Stimulated activated CD8-positive, alpha-beta memory T cell treated with anti-CD3 and anti-CD28 coated beads, Interleukin-7, amount 100 ng/mL, for 1 hour (primary cell): ENCODE measurements at places on chromosomes 11 and 22.

- no peak for DNase-seq
These were observed 9.9 kb upstream of the MICALL1 start for GRCh38 chr22:37896181-37896592.

DNA sequence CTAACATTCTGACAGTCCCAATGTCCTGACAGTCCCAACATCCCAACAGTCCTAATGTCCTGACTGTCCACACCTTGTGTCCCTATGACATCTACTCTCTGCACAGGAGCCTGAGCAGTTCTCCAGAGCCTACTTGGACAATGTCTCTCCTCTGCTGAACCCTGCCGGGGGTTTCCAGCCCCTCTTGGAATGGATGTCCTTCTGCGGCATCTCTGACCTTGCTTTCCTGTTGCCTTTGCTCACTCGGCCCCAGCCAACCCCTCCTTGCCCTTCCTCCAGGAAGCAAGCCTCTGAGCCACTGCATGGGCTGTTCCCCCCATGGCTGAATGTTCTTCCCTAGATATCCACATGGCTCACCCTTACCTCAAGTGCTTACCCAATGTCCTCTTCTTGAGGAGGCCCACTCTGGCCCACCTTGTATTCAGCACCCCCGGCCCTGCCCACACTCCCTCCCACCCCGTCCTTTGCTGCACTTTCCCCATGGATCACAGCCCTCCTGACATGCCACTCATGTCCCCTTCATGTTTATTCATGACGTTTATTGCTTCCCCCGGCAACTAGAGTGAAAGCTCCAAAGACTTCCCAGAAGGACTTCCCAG lies 59.5 kb downstream of the DHCR7 start:
- no peak for DNase-seq

DNA sequence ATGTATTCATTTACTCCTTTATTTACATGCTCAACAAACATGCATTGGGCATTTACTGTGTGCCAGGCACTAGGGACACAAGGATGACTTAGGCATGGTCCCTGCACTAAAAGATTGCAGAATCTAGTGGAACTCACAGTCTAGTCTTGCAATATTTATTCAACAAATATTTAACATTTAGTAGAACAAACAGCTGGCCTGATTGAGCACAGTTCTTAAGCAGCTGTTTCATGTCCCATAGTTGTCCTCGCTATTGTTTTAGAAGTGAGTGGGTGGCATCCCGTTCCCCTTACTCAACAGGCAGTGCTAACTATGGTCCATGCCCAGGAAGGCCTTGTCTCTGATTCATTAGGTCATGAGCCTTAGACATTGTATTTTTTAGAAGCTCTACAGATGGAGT lies 459.9 kb upstream of the CADM1 start:
- no peak for DNase-seq

GRCh38 chr11:120662071-120662676 lies 150.6 kb downstream of the GRIK4 start:
- DNase-seq, result no peak

DNA sequence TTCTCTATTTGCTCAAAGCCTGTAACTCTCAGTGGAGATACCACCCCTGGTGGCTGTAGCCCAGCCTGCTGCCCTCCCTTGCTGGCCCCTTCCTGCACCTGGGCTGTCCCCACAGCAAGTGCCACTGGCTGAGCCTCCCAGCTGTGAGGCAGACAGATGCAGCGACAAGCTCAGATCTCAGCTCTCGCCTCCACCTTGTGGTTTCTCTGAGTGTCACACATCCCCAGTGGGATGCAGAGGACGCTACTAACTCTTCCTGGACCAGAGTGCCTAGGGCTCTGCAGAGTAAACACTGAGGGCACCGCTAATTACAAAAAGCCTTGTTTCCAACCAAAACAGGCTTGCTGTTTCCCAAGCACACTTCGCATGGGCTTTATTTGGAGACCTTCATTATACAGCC lies 8.9 kb downstream of the YPEL1 start:
- no peak for DNase-seq

DNA sequence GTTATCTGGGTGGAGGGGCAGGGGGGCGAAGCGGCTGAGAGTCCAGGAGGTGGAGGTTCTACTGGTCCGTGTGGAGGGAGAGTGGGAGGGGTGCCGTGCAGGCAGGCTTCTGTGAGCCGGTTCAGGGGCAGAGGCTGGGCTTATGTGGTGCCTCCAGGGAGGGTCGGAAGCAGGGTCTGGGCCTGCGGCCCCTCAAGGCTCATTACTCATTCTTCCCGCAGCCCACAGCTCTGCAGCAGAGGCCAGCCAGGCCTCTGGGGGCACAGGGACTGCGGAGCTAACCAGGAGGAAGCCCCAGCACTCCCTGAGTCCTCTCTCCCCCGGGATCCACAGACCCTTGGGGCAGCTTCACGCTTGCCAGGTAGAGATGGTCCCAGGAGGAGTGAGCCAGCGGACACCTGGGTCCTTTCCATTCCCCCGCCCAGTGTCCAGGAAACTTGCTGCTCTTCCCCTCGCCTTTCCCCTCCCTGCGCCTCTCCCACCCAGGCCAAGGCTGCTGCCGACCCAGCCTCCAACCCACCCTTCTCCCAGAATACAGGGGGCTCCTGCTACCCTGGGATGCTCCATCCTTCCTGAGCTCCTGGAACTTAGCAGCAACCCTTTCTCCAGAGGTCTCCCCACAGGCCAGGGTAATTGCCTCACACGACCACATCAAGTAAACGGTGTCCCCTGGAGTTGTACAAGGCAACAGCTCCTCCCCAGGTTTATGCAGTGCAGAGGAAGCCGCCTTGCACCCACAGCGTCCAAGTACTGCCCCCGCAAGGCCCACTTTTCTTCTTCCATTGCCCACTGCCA lies 6.3 kb downstream of the NRXN2 start:
- no peak for DNase-seq

- DNase-seq, result no peak
These were observed 236.6 kb downstream of the GRIK4 start for GRCh38 chr11:120747850-120748814.

- no peak for DNase-seq
These were observed 40.0 kb downstream of the DDI1 start for GRCh38 chr11:104076455-104076854.

GRCh38 chr11:79902493-79902892 lies 461.7 kb upstream of the TENM4 start:
- no peak for DNase-seq

DNA sequence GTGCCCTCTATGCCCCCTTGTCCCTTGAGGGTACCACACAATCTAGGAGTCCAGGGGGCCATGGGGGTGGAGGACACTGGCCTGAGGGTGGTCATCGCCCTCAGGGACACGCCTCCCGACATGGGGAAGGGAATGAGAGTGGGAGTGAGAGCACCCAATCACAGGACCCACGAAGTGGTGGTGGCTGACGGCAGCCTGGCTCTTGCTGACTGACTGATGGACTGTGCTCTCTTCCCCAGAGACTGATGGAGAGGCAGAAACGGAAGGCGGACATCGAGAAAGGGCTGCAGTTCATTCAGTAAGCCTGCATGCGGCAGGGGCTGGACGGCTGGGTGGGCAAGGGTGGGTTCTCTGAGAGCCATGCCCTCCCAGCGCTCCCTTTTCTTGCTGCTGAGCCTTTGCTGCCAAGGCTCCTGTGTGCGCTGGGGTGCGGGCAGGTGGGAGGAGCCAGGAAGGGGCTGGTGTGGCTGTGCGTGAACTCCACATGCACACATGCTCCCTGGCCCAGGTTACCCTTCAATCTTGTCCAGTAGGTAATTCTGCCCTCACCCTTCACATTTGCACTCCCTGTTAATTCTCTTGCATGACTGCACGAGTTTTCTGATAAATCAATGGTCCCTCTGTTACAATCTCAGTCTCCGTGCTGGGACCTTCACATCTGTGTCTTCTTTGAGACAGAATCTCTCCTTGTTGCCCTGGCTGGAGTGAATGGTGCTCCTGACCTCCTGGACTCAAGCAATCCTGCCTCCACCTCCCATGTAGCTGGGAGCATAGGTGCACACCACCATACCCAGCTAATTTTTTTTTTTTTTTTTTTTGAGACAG lies 19.3 kb downstream of the ZC3H7B start:
- no peak for DNase-seq
